ENCODE measurements at places on chromosomes 2 and 18. TPM values are rescaled to one million over a fixed set of nuclear protein-coding genes. Genes with fewer than 3 reads are reported as not detected.
A peak's percentile ranks its signal among the peaks of the same experiment; 100 is the strongest.

EVX2 gene
- not detected for total RNA-seq

GRCh38 chr18:72391951-72392350 is 152.2 kb downstream of the CBLN2 start:
- DNase-seq = no peak

DNA sequence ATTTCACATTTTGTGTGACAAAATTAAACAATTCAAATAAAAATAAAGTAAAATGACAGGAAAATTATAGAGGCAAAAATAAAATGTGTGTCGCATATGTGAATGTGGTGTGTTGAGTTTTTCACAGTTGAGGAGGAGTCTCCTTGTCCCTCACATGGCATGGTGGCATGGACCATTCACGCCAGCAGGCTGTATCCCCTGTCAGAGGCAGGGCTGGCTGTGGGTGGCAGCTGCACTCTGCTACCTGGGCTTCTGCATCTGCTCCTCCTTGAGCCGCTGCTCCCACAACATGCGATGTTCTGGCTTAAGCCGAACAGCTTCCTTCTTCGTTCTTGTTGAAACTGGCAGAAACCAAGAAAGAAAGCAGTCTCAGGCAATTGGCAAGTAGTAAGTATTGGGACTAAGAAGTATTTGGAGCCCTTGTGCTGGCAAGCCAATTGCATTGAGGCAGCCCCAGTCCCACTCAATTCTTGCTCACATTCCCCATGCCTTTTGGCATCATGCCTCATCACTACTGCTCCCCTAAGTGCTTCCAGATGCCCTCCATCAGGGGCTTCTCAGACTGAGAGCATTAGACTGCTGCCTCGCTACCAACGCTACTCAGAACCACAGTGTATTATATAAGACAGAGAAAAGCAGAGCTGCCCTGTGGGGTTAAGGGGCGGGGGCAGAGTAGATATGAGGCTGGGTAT is 177.9 kb upstream of the NABP1 start:
- no peak for DNase-seq

B4GALT6 gene
- total RNA-seq = 46.6 TPM

TLX2 gene
- total RNA-seq = 0.97 TPM

DNA sequence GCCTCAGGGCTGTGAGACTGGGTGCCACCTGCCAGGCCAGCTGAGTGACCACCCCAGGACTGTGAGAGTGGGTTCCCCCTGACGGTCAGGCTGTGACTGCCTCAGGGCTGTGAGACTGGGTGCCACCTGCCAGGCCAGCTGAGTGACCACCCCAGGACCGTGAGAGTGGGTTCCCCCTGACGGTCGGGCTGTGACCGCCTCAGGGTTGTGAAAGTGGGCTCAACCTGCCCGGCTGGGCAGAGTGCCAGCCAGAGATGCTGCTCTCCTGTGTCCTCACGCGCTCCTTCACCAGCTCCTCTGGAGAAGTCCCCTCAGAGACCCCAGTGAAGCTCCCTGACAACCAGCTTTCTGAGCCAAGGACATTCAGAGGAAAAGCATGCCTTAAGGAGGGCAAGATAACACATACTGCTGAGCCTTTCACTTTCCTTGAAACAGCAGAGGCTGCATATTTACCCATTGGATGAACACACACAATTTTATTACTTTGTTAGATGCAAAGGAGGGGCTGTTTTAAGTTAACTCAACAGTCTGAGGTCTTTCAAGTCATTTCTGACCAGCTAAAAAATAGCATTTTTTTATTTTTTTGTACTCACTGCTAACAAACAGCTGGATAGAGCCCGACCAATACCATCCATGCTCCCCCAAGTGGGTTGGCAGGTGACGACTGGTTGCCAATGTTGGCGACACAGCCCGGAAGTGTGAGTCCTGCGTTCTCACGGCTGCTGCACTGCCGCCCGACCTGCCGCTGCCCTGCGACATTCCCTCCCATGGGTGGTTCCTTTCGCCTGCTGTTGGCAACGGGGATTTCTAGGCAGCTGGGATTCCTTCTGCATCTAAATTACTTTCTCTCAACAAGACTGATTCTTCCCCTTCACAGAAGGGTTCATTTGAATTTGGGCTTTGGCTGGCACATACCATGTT is 70.7 kb downstream of the NDUFA10 start:
- no peak for DNase-seq

SRD5A2 gene
- not detected for total RNA-seq

GRCh38 chr2:21748501-21748900 is 624.7 kb downstream of the TDRD15 start:
- DNase-seq = no peak

LGALSL gene
- 27.8 TPM for total RNA-seq

DNA sequence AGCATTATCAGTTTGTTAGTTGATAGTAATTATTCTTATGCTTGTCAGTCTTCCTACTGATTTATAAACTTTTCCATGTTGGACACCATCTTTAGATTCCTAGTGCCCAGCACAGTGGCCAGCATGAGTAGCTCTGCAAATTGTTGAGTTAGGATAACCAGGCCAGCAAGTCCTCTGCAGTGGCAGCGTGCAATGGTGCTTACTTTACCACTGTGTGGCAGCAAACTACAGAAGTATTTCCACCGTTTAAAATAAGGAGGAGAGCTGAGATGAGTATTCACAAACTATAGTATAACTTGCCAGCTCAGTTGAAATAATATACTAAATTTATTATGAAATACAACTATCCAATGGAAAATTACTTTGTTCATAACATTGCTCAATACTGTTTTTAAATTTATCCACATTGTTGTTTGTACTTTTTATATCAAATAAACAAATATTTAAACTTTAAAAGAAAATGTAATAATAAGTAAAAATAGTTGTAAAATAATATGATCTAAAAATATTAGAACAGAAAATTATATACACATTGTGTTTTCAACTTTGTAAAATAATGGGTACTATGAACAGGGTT is 9.3 kb upstream of the THADA start:
- DNase-seq = peak; percentile 60

DNA sequence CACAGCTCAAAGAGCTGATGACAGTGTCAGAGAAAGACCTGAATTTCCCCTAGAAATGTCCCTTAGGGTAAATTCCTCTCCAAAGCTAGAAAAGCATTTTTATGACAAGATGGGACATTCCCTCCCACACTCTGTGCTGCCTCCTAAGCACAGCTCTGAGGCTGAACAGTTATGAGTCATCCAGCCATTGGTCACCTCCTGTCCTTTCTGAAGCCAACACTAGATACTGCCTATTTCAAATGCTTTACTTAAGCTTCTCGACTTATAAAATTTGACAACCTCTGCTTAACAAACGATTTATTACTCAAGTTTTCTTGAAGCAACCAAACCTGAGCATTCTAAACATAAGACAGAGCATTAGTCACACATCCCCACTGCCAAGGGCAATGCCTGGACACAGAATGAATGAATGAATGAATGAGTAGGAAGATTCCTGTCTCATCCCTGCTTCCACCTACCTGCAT is 35.4 kb downstream of the B4GALT6 start:
- DNase-seq = no peak

HOXD13 gene
- total RNA-seq = not detected

- no peak for DNase-seq
These were observed 379.6 kb downstream of the FBXO15 start for GRCh38 chr18:73768043-73768442.

DNA sequence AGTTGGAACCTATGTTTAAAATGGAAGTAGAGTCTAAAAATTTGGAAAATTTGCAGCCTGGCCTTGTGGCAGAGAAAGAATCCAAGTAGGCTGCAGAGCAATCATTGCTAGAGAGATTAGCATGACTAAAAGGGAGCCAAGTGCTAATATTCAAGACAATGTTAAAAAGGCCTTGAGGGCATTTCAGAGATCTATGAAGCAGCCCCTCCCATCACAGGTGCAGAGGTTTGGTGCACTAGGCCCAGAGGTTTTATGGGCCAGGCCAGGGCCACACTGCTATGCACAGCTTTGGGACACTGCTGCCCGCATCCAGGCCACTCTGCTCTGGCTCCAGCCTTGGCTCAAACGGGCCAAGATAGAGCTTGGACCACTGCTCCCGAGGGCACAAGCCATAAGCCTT is 6.7 kb upstream of the IL1A start:
- DNase-seq = no peak

DNA sequence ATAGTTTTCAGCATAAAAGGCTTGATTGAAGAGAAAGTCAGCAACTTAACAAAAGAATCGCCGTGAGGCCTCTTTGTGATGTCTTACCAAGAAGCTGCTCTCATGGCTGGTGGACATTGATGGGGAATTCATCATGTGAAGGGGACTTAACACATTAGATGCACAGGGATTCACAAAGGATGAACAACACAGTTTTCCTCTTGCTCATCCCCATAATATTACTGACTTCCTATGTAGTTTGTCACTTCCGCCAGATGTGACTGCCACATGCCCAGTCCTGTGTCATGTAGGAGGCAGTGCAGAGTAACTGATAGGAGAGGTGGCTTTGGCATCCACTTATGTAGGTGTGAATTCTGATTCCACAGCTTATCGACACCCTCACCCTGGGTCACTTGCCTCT is 232.6 kb upstream of the LYPD1 start:
- no peak for DNase-seq

GRCh38 chr18:64720781-64721464 is 572.0 kb upstream of the LINC00305 start:
- DNase-seq = no peak

- no peak for DNase-seq
These were observed 16.4 kb upstream of the XPO1 start for GRCh38 chr2:61554604-61555003.

TMEM37 gene
- total RNA-seq = 1.8 TPM

All from dorsolateral prefrontal cortex (tissue), 122 donors.